ENCODE measurements at places on chromosomes 7 and 10. TPM values are rescaled to one million over a fixed set of nuclear protein-coding genes. Genes with fewer than 3 reads are reported as not detected.

DNA sequence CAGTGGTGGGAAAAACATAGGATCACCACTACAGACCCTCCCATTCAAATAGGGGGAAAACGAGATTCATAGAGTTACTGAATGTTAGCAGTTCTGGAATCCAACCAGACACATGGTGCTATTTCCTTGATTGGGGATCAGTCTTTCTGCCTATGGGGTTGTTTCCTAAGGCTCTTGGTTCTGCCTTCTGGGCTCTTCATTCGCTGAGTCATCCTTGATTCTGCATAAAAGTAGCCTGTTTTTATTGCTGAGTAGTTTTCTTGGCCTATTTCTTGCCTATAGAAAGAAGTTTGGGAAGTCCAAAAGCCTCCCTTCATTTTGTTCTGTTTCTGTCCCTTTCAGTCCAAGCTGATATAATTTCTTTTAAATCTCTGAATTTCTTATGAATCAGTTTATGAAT lies 99.3 kb upstream of the OIT3 start:
- DNase-seq: no peak

Gene MKRN1
- 54.2 TPM for total RNA-seq

DNA sequence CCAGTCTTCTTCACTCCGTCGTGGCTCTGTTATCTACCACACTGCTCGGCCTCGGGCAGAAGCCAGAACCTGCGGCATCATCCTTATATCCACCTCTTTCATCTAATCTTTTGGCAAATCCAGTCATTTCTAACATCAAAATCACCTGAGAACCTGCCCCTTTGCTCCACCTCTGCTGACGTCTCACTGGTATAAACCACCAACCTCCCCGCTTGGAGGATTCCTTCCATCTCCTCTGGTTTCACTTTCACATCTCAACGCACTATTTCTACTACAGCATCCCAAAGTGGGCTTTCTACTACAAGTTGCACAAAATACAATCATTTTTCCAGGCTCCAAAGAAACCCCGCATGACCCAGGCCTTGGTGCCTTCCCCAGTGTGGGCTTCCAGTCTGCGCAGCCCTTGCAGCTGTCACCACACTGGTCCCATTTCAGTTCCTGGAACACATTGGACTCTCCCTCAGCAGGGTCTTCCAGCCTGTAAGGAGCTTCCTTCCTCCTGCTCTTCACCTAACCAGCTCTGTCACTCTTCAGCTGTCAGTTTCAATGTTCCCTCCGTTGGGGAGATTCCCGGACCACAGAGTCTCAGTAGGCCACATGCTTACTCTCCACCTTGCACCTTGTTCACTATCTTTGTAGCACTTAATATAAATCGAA lies 85.0 kb downstream of the PRKCQ start:
- no peak for DNase-seq

- no peak for DNase-seq
Observed at GRCh38 chr10:47059606-47060311, 148.5 kb downstream of the PTPN20 start.

- no peak for DNase-seq
Observed at GRCh38 chr10:22984066-22984465, 56.2 kb downstream of the ARMC3 start.

DNA sequence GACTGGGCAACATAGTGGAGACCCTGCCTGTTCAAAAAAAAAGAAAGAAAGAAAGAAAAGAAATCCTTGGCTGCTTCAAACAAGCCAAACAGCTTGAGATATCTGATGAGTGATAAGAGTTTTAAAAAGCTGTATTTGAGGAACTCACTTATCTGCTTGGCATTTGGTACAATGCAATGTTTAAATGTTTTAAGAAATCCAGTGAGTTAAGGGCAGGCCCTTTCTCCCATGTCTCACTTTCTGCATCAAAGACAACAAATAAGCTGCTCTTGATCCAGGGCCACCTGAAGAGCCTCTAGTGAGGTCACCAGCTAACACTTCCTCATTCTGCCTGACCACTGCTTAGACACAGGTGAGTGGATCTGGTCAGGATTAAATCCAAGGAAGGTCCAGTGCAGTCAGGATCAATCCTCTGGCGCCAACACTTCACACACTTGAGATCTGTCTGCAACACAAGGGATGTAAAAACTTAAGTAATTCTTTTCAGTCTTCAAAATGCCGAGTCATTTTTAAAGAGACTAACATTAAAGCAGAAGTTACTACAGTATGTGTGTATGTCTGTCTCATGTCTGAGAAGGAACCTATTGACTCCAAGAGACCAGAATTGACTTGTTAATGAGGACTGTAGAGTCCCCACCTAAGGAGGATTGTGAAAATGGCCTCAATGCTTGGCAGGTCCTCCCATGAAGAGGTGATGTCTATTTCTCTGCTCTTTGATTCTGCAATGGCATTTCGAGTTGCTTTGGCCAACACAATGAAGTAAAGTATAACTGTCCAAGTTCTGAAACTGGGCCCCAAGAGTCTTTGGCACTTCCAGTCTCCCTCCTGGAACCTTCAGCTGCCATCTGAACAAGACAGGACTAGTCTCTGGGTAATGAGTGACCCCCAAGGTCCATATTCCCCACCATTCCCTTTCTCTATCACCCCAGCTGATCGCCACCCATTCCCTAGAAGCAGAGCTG lies 43.1 kb downstream of the CREB3L2 start:
- no peak for DNase-seq

Gene LIPJ
- not detected for total RNA-seq

GRCh38 chr7:149427096-149427680 lies 33.7 kb downstream of the ZNF777 start:
- DNase-seq: no peak

GRCh38 chr7:104530251-104530650 lies 201.8 kb downstream of the LHFPL3 start:
- no peak for DNase-seq

Gene FAM237B
- not detected for total RNA-seq
